ENCODE measurements at places on chromosomes 2 and 18.

GRCh38 chr2:96952976-96953610 lies 33.3 kb downstream of the FAM178B start:
- peak overlapping the region; percentile 84 for H3K27ac ChIP-seq
- no peaks in the 10 kb centered on the region for H3K27me3 ChIP-seq
- H3K4me3 ChIP-seq, result no peak overlapping the region
- H3K36me3 ChIP-seq, result no peaks in the 10 kb centered on the region

- no peak overlapping the region for H3K27ac ChIP-seq
- no peak overlapping the region for H3K4me3 ChIP-seq
- H3K27me3 ChIP-seq, result no peaks in the 10 kb centered on the region
- ATAC-seq, result no peak
Observed at GRCh38 chr18:56696966-56697365, 45.8 kb downstream of the WDR7 start.

- peaks cover 25% of the 10 kb centered on the region for H3K4me1 ChIP-seq
- peak; percentile 93 for ATAC-seq
- no peaks in the 10 kb centered on the region for H3K36me3 ChIP-seq
Observed at GRCh38 chr2:28583899-28584553, 88.2 kb downstream of the PLB1 start.

GRCh38 chr2:104758199-104758620 lies 95.7 kb upstream of the POU3F3 start:
- H3K27ac ChIP-seq, result no peak overlapping the region
- H3K36me3 ChIP-seq, result no peaks in the 10 kb centered on the region
- no peak for ATAC-seq
- peaks cover 28% of the 10 kb centered on the region for H3K27me3 ChIP-seq
- H3K4me1 ChIP-seq, result no peaks in the 10 kb centered on the region

DNA sequence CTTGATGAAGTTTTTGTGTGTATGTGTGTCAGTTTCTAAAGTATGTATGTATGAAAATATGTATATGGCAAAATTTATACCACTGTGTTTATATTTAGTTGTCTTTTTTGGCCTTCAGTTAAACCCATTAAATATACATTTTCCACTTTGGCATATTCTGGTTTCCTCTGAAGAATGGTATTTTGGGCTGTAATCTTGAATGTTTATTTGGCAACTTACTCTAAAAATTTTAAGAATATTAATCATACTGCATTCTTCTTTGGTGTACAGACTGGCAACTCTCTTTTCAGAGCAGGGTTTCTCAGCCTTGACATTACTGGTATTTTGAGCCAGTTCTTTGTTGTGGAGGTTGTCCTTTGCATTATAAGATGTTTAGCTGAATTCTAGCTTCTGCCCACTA lies 27.9 kb upstream of the CCBE1 start:
- no peak overlapping the region for H3K4me3 ChIP-seq
- ATAC-seq, result no peak
- H3K36me3 ChIP-seq, result no peaks in the 10 kb centered on the region

DNA sequence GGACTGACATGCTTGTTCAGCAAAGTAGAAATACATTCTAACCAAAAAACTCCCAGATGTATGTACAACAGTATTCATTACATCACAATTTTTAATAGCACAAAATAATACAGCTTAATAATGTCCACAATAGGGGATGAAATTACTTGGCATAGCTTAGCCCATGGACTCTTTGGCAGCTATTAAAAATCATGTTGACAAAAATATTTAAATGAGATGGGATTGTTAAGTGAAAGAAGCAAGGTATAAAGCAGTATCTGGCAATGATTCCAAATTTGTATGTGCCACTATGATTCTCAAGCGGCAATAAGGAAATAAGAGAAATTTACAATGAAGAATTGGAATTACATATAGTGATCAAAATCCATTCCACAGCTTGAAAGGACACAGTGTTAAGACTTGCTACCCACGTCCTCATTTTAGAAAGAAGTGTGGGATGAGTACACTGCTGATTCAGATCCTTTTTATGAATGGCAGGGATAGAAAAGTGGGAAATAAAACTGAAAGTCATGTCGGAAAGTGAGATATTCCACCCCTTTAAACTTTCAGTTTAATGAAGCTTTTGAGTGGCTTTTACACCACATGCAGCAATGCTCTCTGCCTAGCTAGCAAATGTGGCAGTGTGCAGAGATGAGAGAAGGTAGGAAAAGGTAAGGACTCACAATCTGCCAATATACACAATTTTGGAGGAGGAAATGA lies 2.4 kb downstream of the GAREM1 start:
- H3K36me3 ChIP-seq, result no peaks in the 10 kb centered on the region
- H3K4me1 ChIP-seq, result peaks cover 3% of the 10 kb centered on the region
- H3K27me3 ChIP-seq, result no peaks in the 10 kb centered on the region
- ATAC-seq, result no peak

DNA sequence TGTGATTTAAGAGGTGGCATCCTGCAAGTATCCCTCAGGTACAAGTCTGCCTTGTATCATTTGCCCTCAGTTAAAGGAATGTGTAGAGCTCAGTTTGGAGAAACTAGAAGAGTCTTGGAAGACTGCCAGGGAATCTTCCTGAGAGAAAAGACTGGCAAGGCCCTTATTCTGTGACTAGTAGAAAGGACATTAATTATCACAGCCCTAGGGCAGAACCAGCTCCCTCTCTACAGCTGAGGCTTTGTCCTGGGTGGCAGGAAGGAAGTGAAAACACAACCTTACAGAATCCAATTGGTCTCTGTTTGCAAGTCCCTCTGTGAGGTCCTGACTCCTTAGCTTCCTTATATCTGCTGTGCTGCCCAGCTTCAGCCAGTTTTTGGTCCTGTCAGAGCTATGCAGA lies 385.9 kb upstream of the CYRIA start:
- no peaks in the 10 kb centered on the region for H3K36me3 ChIP-seq
- H3K4me3 ChIP-seq, result no peak overlapping the region
- no peak overlapping the region for H3K27ac ChIP-seq

- H3K4me1 ChIP-seq, result peaks cover 29% of the 10 kb centered on the region
- no peak overlapping the region for H3K4me3 ChIP-seq
- H3K27me3 ChIP-seq, result peaks cover 97% of the 10 kb centered on the region
- no peak overlapping the region for H3K27ac ChIP-seq
- ATAC-seq, result no peak
- H3K36me3 ChIP-seq, result no peaks in the 10 kb centered on the region
Observed at GRCh38 chr2:232419245-232420072, 12.8 kb downstream of the ALPG start.

GRCh38 chr18:22332590-22332989 lies 85.1 kb downstream of the CTAGE1 start:
- no peak overlapping the region for H3K4me3 ChIP-seq
- no peaks in the 10 kb centered on the region for H3K36me3 ChIP-seq
- H3K4me1 ChIP-seq, result peaks cover 5% of the 10 kb centered on the region
- H3K27me3 ChIP-seq, result no peaks in the 10 kb centered on the region

GRCh38 chr2:20593072-20594034 lies 57.5 kb downstream of the HS1BP3 start:
- H3K4me3 ChIP-seq, result no peak overlapping the region
- H3K27me3 ChIP-seq, result no peaks in the 10 kb centered on the region
- ATAC-seq, result no peak
- H3K27ac ChIP-seq, result peak overlapping the region; percentile 80

GRCh38 chr2:15259356-15259756 lies 301.8 kb downstream of the NBAS start:
- ATAC-seq, result no peak
- H3K4me3 ChIP-seq, result no peak overlapping the region
- H3K27ac ChIP-seq, result no peak overlapping the region
- H3K36me3 ChIP-seq, result no peaks in the 10 kb centered on the region
- H3K4me1 ChIP-seq, result no peaks in the 10 kb centered on the region

DNA sequence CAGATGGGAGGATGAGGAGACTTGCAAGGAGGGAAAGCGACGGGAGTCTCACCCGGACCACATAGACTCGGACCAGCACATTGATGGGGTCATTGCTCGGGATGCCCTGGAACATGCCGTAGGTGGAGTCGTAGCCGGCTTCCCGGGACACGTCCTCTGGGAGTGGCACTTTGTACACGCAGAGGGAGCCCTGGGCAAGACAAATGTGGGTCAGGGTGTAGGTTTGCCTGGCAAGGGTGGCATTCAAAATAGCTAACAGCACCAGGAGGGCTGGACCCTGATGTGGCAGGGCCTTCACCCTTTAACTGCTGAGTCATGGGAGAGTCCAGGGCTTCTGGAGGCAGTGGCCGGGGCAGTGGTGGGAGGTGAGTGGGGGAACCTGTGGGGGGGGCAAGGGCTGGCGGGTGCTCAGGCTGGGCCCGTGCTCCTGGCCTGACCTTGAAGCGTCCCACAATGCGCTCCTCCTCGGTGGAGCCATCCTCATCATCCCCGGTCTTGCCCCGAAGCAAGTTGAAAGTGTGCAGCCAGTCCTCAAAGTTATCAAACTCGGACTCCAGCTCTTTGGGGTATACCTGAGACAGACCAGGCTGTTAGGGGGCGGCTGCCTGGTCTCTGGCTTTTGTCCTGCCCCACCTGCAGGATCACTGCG lies 11.1 kb downstream of the OTOF start:
- no peaks in the 10 kb centered on the region for H3K4me1 ChIP-seq
- H3K27me3 ChIP-seq, result no peaks in the 10 kb centered on the region
- no peak for ATAC-seq
- H3K4me3 ChIP-seq, result no peak overlapping the region

DNA sequence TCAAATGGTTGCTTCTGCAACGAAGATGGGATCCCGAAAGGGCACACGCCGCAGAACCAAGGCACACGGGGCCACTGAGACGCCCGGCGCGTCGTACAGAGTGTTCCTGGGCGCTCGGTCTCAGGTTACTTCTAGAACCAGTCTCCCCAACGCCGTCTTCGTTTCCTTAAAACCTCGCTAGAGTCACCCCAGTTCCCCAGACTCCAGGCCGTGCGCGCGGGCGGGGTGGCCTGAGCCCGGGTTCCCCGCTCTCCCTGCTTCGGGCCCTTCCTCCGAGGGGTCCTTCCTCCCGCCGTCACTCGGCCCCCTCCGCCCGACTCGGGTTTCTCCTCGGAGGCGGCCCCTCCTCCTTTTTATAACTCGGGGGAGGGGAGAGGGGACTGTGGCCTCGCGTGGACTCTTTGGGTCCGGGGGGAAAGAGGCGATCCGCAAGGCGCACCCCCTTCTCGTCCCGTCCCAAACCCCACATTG lies 774 bp upstream of the FZD7 start:
- H3K36me3 ChIP-seq, result no peaks in the 10 kb centered on the region
- ATAC-seq, result peak; percentile 30
- peaks cover 10% of the 10 kb centered on the region for H3K4me1 ChIP-seq
- H3K4me3 ChIP-seq, result peak overlapping the region; percentile 62
- peak overlapping the region; percentile 99 for H3K27ac ChIP-seq

GRCh38 chr2:37600735-37601134 lies 70.7 kb downstream of the CDC42EP3 start:
- H3K27me3 ChIP-seq, result no peaks in the 10 kb centered on the region
- H3K4me1 ChIP-seq, result no peaks in the 10 kb centered on the region
- ATAC-seq, result no peak
- no peak overlapping the region for H3K4me3 ChIP-seq

GRCh38 chr2:128320192-128320905 lies 1.7 kb upstream of the HS6ST1 start:
- H3K36me3 ChIP-seq, result no peaks in the 10 kb centered on the region
- H3K27me3 ChIP-seq, result no peaks in the 10 kb centered on the region
- peaks cover 28% of the 10 kb centered on the region for H3K4me1 ChIP-seq
- H3K27ac ChIP-seq, result no peak overlapping the region
- no peak for ATAC-seq

GRCh38 chr18:73920033-73920432 lies 227.6 kb downstream of the FBXO15 start:
- no peak overlapping the region for H3K4me3 ChIP-seq
- H3K36me3 ChIP-seq, result no peaks in the 10 kb centered on the region
- no peaks in the 10 kb centered on the region for H3K27me3 ChIP-seq
- no peaks in the 10 kb centered on the region for H3K4me1 ChIP-seq
- no peak for ATAC-seq
- H3K27ac ChIP-seq, result no peak overlapping the region

- no peaks in the 10 kb centered on the region for H3K27me3 ChIP-seq
- ATAC-seq, result no peak
- H3K36me3 ChIP-seq, result peaks cover 71% of the 10 kb centered on the region
- peaks cover 8% of the 10 kb centered on the region for H3K4me1 ChIP-seq
- no peak overlapping the region for H3K27ac ChIP-seq
- H3K4me3 ChIP-seq, result no peak overlapping the region
Observed at GRCh38 chr18:2716394-2717326, 61.1 kb downstream of the SMCHD1 start.

DNA sequence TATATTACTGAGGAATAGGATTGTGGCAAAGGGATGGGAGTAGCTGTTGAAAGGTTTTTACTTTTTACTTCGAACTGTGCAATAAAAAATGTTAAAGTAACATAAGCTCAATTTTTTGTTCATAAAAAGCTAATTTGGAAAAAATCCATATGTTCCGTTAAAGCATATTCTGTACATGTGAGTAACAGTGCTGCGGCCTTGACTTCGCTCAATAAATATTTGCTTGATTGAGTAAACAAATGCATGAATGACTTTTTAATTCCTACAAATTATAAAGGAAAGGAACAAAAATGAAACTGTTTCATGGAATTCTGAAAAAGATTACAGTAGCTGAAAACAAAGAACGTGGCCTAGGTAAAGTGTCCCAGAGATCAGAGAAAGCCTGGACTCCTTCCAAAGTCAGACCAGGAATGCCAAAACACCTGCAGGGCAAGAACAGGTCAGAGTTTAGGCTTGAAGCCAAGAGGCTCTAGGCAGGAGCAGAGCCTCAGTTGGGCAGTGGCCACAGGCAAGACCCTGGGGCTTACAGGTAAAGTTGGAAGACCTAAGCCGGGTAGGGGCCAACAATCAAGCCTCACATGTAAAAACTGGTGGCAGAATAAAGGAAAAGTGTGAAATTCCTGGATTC lies 44.3 kb upstream of the FIGN start:
- H3K27ac ChIP-seq, result no peak overlapping the region
- no peak overlapping the region for H3K4me3 ChIP-seq
- no peaks in the 10 kb centered on the region for H3K36me3 ChIP-seq
- H3K27me3 ChIP-seq, result no peaks in the 10 kb centered on the region
- H3K4me1 ChIP-seq, result no peaks in the 10 kb centered on the region

GRCh38 chr2:68920481-68921170 lies 32.1 kb downstream of the GKN2 start:
- H3K4me1 ChIP-seq, result no peaks in the 10 kb centered on the region
- H3K4me3 ChIP-seq, result no peak overlapping the region
- H3K36me3 ChIP-seq, result no peaks in the 10 kb centered on the region
- H3K27ac ChIP-seq, result no peak overlapping the region

- H3K36me3 ChIP-seq, result no peaks in the 10 kb centered on the region
- no peaks in the 10 kb centered on the region for H3K27me3 ChIP-seq
- peaks cover 8% of the 10 kb centered on the region for H3K4me1 ChIP-seq
- H3K27ac ChIP-seq, result no peak overlapping the region
Observed at GRCh38 chr18:67243799-67244587, 272.5 kb downstream of the DSEL start.

- no peak for ATAC-seq
- H3K27me3 ChIP-seq, result no peaks in the 10 kb centered on the region
- H3K4me3 ChIP-seq, result no peak overlapping the region
- H3K27ac ChIP-seq, result no peak overlapping the region
Observed at GRCh38 chr2:160324161-160324800, 124.2 kb upstream of the ITGB6 start.

GRCh38 chr2:10844097-10844496 lies 31.5 kb upstream of the PDIA6 start:
- H3K36me3 ChIP-seq, result no peaks in the 10 kb centered on the region
- H3K4me3 ChIP-seq, result peak overlapping the region; percentile 27
- H3K27me3 ChIP-seq, result peaks cover 14% of the 10 kb centered on the region
- H3K4me1 ChIP-seq, result peaks cover 28% of the 10 kb centered on the region
- H3K27ac ChIP-seq, result peak overlapping the region; percentile 95
